ENCODE measurements at places on chromosomes 6 and 20.

DNA sequence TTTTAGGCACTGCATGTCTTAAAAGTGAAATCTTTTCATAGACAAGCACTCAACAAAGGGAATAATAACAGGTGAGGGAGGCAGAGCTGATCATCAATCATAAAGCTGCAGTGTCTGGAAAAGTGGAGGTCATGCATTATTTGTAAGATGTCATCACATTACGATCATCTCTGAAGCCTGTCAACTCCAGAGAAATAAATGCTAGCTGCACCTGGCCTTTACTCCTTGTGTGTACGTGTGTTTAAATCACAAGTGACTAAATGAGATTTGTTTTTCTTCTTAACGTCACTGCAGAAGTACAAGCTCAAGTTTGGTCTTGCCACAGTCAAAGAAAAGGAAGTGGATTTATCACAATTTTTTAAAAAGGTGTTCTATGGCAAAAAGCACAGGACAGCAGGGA, 275.5 kb upstream of the SGK1 start:
- DNase-seq: no peak

DNA sequence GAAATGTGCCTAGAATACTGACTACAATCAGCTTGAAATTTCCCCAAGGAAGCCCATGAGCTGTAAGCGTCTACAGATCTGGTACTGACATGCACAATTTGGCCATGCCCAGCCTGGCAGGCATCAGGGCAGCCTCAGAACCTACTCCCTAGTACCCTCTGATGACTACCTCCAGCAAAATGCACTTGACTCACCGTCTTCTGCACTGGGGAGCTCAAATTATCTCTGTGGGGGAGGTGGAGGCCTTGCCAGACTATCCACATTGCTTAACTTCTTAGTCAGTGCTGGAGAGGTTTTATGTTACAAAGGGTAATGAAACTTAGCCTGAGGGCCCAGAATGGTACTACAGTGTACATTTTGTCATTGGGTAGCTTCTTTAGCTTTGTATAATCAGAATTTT, 126.0 kb upstream of the ADGRF1 start:
- peak; percentile 37 for DNase-seq

DNA sequence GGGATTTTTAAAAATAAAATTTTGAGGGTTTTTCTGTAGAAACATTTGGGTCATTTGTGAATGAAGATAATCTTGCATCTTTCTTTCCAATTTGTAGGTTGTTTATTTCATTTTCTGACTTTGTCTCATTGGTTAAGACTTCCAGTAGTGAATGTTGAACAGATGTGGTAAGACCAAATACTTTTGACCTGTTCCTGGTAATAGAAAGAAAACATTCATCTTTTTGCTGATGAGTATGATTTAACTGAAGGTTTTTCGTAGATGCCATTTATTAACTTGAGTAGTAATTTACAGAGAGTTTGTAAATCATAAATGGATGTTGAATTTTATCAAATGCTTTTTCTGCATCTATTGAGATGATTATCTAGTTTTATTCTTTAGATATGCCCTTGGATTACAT, 416.1 kb upstream of the CITED2 start:
- DNase-seq: no peak

- DNase-seq: no peak
Observed at GRCh38 chr6:167651318-167652041, 175.2 kb upstream of the AFDN start.

- DNase-seq: no peak
Observed at GRCh38 chr20:48621376-48622078, 206.3 kb downstream of the PREX1 start.

DNA sequence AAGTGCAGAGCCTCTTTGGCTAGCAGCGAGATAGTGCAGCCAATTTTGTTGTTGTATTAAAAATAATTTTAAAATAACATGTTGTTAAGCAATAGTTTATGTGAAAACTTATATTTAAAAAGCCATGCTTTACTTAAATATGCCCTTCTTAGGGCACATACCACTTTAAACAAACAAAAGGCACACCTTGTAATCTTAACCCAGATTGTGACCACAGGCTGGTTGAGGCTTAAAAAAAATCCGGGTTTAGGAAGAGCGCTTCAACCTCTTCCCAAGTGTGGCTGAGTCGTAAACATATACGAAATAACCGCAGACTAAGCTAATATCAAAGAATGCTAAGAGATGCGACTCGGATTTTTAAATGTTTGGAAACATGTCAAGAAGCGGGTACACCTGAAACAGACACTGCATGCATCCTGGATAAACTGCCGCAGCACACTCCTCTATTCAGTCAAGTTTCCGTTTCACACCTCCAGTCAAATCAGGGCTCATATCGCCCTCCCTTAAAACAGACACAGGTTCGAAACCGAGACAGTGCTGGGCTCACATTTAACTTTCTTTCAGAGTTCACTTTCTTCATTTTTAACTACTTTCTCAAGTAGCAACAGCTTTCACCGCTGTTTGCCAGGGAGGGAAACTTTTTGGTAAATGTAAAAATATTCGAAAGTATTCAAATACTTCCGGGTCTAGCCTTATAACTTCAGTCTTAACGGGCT, 1.5 kb downstream of the DEK start:
- DNase-seq: peak; percentile 26

DNA sequence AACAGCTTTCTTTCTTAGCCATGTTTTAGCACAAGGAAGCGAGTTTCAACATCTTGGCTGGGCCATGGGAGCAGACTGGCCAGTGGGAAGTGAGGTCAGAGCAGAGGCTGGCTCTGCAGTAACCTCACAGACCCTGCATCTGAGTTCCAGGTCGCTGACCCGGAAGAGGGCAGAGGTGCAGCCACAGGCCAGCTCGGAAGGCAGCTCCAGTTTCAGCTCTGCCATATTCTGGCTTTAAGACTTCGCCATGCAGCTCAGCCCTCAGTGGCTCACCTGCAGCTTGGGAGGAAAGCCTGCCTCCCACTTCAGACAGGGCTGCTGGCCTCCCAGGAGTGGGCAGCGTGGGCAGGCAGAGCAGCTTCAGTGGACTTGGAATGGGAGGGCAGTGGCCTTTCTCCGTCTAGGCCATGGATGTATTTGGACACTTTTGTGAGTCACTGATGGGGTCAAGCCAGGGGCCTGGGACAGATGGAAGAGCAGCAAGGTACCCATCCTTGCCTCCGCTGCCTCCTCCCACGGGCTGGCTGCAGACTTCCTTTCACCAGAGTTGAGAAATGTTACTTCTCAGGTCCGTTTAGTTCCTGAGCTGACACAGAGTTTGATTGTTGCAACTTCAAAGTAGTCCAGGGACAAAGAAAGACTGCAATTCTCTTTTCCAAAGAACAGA, 18.5 kb downstream of the CST8 start:
- DNase-seq: no peak

DNA sequence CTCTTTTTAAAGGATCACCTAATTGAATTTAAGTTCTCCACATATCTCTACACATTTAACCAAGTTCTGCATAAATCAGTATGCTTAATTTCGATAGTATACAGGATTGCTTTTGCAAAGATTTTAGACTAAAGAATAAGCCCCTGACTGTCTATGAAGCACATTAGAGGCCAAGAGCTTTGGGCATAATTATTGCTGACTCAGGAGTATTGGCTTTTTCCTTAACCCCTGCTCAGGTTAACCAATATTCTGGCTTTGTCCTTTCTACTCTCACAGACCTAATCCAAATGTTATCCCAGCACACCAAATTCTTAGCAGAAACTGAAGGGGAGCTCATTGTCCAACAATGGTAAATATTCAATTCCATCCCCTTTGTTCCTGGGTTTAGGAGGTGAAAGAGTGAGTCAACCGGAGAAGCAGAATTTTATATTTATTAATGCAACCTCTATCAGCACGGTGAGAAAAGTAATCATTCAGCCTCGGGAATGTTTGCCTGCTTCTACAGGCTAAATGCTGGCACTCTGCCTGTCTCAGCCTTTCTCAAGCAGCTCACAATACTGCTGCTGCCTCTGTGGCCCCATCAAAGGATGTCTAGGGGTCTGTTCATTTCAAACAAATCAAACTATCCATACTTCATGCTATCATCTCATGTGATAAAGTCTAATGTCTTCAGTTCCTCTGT, 125.0 kb downstream of the SIM1 start:
- DNase-seq: no peak

DNA sequence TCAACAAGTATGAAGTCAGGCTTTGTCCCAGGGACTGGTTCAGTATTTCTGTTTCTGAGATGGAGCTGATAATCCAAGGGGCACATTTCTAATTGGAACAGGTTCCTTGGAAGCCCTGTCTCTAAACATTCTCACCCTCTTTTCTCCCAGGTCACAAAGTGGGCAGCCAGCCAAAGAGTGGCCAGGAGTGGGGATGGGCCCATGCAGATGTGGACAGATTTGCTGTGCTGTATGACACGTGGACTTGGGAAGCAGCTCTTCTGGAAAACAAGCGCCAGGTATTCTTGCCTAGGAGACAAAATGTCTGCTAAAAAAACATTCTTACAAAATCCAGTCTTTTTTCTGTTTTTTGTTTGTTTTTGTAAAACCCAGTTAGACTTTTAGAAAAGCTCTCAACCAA, 140.2 kb downstream of the CD164 start:
- no peak for DNase-seq

GRCh38 chr20:49762940-49763766, 49.5 kb upstream of the B4GALT5 start:
- no peak for DNase-seq

DNA sequence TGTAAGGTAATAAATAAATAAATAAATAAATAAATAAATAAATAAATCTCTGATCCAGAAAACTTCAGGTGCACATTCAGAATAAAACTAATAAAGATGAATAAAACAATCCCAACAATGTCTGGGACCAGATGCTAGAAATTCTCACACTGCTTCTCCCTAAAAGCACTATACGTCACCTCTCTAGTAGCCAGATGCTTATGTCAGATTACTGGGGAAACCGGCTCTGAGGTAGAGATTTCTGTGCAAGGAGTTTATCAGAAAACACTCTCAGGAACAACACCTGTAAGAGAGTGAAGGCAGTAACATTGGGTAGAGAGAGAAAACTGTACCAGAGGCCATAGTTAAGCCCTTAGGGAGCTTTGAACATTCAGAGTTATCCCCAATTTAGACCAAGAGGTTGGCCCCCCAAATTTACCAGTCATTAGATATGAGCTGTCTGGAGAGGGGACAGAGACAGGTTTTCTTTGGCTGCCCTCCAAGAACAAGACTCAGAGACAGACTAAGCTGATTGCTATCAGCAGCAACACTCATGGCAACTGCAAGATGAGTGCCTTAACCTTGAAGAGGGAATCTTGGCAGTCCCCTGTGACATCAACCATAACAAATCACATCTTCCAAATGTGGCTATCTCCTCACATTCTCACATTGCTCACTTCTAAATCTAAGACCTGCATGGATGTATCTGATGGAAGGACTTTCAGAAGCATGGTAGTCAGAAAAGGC, 151.2 kb upstream of the BMP5 start:
- no peak for DNase-seq

- no peak for DNase-seq
Observed at GRCh38 chr20:25465243-25466135, 58.0 kb downstream of the GINS1 start.

- no peak for DNase-seq
Observed at GRCh38 chr20:62830251-62830650, 13.4 kb downstream of the COL9A3 start.

- no peak for DNase-seq
Observed at GRCh38 chr20:64160118-64160517, 4.1 kb upstream of the MYT1 start.

- no peak for DNase-seq
Observed at GRCh38 chr20:25464501-25465242, 57.2 kb downstream of the GINS1 start.

DNA sequence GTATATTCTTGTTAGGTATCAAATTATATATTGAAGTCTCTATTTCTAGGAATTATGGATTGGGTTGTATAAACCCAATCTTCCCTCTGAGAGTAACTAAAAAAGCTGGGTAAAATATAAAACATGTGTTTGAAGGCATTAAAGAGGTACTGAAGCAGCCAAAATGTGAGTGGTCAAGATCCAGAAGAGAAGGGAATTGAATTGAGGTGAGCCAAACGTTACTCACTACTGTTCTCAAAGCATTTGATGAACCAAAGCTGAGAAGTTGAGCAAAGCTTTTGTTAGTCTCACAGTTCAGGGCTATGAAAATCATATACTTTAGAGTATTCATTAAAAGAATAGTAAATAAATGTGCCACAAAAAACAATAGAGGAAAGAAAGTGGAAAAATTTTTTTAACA, 365.8 kb downstream of the BCKDHB start:
- no peak for DNase-seq

- DNase-seq: no peak
Observed at GRCh38 chr20:11769825-11770224, 147.9 kb upstream of the BTBD3 start.

GRCh38 chr6:28940294-28940857, 16.6 kb upstream of the TRIM27 start:
- DNase-seq: peak; percentile 65

- DNase-seq: peak; percentile 36
Observed at GRCh38 chr6:134464690-134465411, 146.9 kb upstream of the SGK1 start.

DNA sequence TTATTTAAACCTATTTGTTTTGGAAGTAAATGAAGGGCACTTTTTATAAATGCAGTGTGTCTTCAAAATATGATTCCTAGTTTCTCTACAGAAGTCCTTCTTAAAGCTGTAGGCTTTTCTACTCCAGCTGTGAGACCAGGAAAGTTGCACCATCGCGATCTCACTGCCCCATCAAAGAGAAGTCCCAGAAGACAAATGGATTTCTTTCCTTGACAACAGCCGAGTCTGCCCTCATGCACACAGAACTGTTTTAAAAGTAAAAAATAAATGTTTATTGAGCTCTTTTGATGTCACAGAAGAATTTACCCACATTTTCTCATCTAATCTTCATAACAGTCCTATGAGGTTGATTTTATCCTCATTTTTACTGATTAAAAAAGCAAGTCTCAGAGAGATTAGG, 324.4 kb upstream of the NT5E start:
- DNase-seq: no peak

DNA sequence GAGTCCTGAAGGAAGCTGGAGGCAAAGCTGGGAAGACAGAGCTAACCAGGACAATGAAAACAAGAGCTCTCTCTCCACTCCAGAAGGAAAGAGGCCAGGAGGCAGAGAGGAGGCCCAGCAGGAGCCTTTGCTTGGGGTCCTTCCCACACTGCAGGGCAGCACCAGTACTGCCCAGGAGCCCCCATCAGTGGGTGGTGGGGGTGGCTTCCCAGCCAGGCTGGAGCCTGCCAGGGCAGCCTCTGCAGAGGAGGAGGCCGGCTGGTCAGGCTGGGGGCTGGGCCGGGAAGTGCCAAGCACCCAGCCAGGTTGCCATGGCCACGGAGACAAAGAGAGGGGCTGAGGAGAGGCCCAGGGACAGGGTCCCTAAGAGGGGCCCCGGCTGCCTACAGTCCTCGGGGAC, 33.4 kb downstream of the PREX1 start:
- no peak for DNase-seq

DNA sequence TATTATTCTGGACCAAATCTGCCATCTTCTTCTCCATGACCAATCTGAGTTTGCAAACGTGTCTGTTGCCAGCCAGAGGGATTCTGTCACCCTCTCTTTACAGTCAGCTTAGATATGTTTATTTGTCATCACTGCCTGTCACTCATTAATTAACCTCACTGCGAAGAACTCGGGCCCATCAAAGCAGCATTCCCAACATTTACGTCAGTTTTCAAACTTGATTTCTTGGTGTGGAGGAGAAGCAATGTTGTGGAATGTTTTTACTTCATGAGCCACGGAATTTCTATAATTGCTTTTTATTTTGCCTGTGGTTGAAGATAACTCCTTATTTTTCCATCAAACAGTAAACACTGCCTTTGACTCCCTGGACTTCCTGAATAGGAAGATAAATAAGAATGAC, 91.8 kb upstream of the CNKSR3 start:
- DNase-seq: no peak
